ENCODE measurements at places on chromosomes 1 and 21.
A peak's percentile ranks its signal among the peaks of the same experiment; 100 is the strongest.

DNA sequence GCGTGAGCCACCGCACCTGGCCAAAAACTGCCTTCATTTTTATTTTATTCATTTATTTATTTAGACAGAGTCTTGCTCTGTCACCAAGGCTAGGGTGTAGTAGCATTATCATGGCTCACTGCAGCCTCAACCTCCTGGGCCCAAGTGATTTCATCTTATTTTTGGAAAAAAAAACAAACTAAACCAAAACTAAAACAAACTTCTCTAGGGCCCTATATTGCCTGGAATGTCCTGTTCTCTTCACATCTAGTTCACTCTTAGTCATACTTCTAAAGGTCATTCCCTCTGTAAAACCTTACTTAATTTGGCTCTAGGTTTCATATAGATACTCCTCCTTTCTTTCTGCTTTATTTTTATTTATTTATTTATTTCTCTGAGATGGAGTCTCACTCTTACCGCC lies 15.6 kb downstream of the RPS27 start:
- no peak for DNase-seq

DNA sequence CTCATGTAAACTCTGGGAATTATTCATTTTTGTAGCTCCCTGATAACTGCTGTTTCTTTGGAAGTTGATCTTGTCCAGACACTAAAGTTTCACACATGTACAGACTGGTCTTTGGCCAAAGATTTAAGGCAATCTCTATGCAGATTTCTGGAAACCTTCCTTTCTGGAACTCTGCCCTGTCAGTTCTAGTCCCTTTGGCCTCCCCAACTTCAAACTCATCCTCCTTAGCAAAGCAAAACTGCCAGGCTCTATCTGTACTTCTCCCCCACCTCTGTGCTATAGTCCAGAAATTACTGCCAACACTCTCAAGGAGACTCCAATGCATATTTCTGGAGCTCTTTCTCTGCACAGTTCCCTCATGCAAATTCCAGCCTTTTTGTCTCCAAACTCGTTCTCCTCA lies 36.5 kb downstream of the C1orf198 start:
- DNase-seq, result no peak

- no peak for DNase-seq
Observed at GRCh38 chr1:31013187-31013864, 52.2 kb downstream of the PUM1 start.

- DNase-seq, result no peak
Observed at GRCh38 chr1:44256762-44257554, 43.7 kb downstream of the DMAP1 start.

DNA sequence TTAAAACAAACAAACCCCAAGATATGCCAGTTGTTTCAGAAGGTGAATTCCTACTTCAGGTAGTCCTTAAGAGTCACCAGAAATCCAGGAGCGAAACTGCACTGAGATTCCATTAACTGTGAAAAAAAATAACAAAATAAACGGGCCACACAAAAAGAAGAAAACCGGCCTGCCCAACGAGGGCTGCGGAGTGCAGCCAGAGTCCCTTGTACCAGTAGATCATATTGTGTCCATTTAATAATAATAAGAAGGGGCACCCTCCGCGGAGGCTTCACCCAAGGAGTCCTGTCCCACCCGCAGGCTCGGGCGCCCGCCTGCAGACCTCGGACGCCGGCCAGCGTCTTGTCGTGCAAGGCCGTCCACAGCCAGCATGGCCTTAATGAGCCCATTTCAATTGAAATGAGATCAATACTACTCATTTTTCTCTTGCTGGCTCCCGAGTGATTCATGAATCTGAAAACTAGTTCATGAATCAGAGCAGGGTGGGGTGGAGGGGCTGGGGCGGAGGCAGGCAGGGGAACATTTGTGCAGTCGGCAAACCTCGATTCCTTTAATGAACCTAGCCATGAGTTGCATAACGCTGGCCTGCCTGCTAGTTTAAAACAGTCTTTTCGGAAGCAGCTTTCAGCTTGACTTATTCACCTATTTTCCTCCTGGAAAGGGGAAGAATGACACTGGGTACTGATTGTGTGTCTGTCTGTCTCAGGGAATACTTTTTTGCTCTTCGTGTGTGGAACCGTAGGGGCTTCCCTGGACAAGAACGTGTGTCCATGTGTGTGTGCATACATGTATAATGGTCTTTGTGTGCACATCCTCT lies 113.1 kb upstream of the IRF2BP2 start:
- peak; percentile 65 for DNase-seq

- no peak for DNase-seq
Observed at GRCh38 chr1:37478890-37479254, 4.5 kb downstream of the ZC3H12A start.

- no peak for DNase-seq
Observed at GRCh38 chr1:204108312-204109141, 35.6 kb downstream of the SOX13 start.

GRCh38 chr21:38490411-38491020 lies 7.8 kb downstream of the ERG start:
- DNase-seq, result no peak

DNA sequence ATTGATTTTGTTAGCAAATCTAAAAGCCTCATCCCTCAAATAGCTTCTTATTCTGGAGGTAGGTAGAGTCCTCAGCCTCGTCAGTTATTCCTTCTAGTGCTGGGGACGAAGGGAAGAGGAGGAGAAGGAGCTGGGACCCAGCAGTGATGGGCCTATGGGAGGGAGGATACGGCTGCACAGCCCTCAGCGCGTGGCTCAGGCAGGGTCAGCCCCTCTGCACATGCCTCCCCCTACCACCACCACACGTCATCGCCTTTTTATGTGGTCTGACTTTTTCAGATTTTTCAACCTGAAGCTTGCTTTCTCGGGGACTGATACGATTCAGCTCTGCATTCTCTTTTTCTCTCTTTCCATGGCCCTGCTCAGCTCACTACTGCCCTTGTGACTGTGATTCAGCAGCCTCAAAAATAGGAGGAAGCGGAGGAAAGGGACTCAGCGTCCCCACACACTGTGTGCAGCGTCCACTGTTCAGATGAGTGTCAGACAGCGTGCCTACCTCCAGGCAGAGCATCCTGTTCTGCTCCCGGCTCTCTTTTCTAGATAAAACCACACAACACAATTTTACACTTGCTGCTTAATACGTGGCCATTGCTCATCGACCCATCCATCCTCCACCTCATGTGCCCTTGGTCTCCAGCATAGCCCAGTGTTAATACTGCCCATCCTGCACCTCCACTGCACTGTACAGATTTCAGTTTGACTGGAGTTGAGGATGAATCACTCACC lies 827 bp downstream of the OR2B11 start:
- DNase-seq, result no peak

- DNase-seq, result no peak
Observed at GRCh38 chr1:15212954-15213291, 34.1 kb upstream of the FHAD1 start.

Measured in caudate nucleus (tissue), 63 donors.